ENCODE measurements at places on chromosomes 7 and 10.

GRCh38 chr10:66783316-66783715 is 142.5 kb upstream of the LRRTM3 start:
- DNase-seq, result no peak

DNA sequence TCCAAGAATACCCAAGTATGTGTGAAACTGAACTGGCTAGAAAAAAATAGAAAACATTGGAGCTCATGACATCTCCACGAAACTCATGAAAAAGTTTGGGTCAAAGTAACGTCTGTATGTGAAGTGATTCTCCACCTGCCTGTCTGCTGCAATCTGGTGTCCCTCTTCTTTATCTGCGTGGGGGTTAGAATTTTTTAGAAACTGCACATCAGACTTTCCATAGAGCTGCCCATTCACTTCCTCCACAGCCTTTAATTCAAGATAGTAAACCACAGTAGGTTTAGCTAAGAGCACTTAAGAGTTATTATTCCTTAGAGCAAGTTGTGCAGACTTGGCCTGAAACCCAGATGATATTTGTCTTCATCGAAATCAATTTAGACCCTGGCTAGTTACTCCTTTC is 55.3 kb downstream of the SCIN start:
- no peak for DNase-seq

- no peak for DNase-seq
Observed at GRCh38 chr7:30604901-30605300, 10.2 kb downstream of the GARS1 start.

DNA sequence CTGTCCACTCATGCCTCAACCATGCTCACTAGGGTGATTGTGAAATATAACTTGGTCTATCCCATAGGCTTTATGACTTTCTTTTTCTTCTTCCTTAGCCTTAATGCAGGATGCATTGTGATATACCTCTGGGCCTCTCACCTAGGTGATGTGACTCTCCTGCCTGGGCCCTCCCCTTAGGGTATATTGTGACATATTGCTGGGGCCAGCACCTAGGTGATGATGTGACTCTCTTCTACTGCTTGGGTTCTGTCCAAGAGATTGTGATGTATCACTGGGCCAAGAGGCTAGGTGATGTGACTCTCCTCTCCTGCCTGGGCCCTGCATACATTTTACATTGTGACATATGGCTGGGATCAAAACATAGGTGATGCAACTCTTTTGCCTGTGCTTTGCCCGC is 14.7 kb upstream of the ZNF107 start:
- DNase-seq, result no peak

DNA sequence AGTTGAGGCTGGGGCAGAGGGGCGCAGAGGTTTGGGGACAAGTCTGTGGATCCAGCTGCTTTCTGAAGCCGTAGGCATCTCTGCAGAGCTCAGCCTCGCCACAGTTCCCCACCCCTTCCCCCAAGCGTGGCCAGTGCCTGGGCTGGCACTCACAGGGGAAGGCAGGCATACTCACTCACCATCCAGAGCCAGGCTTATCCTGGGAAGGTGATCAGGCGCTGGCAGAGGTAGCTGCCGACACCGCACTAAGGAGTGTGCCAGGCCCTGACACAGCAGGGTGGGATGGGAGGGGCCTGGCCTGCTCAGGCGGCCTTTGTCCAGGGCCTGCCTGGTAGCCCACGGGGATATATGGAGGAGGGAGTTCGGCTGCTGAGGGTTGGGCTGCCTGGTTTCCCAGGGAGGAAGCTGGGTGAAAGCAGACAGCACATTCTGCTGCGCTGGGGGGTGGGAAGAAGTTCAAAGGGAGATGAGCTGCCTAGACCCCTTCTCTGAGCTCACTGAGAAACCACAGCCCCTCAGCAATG is 15.9 kb downstream of the VSIR start:
- DNase-seq, result no peak

GRCh38 chr7:77235276-77235675 is 35.7 kb upstream of the FGL2 start:
- no peak for DNase-seq

DNA sequence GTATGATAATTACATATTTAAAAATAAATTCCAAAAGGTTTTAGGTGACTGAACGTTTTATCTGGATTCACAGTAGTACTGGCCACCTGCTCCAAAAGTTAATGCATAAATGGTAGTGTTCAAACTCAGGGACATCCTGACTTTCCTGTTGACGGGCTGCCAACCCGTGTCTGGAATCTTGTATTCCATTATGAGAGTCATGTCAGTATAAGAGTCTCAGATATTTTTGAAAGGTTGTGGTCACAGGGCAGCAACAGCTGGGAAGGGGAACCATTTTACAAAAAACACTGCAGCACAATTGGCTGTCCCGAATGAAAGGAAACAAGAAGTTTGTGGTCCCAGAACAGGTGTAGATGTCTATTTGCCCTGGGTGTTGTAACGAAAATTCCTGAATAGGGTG is 2.8 kb downstream of the TDRD1 start:
- no peak for DNase-seq

GRCh38 chr7:84847038-84847437 is 339.8 kb downstream of the SEMA3D start:
- DNase-seq, result no peak

DNA sequence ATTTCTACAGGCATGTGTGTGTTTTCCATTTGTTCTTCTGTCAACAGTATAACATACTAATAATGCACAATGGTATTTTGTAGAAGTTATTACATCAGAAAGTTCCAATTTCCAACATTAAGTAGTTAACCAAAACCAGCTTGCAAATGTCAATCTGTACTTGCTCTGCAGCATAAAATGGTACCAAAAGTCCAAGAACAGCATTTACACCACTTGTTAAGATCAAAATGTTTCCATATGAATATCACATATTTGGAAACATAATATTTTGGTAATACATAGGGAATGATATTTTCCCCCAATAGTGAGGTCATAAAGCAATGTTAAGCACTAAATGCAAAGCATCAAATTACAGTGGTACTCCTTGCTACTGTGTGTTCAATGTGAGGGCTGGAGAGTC is 162.1 kb downstream of the ZNF438 start:
- no peak for DNase-seq
